Chondrocyte (in vitro differentiated cells): ENCODE measurements at places on chromosomes 7 and 10.

DNA sequence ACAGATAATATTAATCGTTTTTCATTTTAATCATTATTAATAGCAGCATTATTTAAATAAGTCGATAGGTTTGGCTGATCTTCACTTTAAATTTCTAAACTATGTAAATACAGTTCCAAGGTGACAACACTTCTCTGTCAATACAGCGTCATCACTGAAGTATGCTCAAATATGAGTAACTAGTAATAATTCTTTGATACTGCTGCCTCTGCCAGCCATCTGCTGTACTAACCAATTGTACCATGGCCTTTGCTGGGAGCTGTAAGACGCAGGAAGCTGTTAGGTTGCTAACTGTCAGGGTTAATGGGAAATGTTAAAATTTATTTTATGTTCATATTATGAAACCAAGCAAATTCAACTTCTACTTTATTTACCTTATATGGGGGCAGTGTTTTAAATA lies 1650.5 kb upstream of the LRRTM3 start:
- DNase-seq: no peak

DNA sequence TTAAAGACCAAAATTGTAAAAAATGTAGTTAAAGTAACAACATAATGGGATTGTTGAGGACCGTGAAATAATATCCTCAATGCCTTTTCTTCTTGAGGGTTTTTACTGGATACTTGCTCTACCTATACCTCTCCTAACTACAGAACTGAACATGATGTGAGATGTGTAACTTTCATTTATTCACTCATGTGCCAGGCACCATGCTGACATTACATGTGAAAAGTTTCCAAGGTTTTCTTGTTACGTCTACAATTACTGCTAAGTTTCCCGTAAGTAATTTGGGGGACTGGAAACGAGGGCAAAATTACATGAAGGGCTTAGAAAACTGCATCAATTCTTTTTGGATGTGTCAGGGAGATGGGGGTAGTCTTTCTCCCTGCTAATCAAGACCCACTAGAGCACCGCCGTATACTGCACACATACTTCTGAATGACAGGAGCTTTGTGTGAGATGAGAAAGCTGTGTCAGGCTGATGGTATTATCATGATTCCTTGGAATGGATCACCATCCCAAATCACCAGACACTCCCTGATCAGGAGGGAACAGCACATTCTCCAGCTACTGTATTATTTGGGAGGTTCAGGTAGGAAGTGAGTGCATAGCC lies 41.8 kb downstream of the PTPRZ1 start:
- DNase-seq: no peak

DNA sequence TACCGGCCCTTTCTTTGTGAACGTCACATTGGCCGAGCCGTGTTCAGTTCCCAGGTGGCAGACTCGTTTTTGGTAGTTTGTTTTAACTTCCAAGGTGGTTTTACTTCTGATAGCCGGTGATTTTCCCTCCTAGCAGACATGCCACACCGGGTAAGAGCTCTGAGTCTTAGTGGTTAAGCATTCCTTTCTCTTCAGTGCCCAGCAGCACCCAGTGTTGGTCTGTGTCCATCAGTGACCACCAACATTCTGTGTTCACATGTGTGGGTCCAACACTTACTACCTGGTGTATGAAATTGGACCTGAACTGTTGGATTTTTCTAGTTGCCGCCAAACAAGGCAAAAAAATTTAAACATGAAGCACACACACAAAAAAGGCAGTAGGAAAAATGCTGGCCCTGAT lies 9.9 kb upstream of the CSGALNACT2 start:
- no peak for DNase-seq

DNA sequence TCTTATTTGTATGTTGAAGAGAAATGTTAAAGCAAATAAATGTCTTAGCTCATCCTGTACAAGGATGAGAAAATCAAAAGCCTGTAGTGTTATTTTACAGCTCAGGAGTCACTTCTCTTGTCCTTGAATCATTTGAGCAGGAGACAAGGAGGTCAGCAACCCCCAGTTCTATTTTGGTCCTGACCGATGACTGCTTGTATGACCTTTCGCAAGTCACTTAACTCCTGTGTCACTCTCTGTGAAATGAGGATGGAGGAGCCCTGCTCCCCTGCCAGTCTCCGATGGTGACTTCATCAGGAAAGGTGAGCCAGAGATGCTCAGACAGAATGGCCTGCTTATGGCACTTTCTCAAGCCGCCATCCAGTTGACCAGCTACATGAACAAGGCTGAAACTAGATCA lies 101.0 kb downstream of the CELF2 start:
- DNase-seq: no peak
